ENCODE measurements at places on chromosomes 2 and 18.
A peak's percentile ranks its signal among the peaks of the same experiment; 100 is the strongest.

GRCh38 chr2:46847185-46847710, 68.4 kb downstream of the MCFD2 start:
- peak; percentile 79 for DNase-seq

GRCh38 chr18:48157956-48158355, 227.5 kb upstream of the SMAD2 start:
- DNase-seq = no peak

GRCh38 chr18:21000667-21001066, 110.9 kb downstream of the ROCK1 start:
- no peak for DNase-seq

DNA sequence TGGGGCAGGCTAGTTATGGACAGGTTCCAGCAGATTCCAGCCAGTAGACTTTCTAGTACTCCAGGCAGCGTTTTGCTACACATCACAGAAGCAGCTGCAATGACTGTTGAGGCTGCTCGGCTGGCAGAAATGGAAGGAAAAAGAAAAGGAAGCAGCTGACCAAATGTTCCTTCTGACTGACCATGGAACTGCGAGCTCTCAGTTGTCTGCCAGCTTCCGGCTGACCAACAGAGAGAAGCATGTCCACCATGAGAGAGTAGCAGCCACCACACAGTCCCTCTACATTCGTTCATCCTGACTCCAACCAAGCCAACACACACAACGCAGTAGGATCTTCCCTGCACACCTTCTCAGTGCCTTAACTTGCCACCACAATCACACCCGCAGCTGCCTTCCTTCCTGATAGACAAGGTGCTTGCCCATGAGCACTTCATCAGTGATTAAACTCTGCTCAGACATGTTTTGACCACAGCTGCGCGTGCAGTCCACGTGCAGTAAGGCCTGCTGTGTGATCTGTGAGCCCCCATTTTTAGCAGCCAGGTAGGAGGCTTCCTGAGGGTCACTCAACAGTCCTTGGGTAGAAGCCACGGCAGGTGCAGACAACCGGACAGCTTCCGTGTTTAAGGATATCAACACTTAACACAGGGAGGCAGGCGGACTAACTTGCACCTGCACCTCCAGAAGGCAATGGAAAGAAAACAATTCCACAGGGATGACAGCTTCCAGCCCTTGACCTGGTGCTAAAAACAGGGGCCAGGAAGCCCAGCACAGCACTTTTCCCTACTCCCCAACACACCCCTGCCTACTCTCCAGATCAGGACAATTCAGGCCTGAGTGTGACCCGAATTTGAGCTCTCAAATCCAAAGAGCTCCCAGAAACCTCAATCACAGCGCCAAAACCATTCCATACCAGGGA, 996 bp downstream of the TGFBRAP1 start:
- DNase-seq = peak; percentile 47

DNA sequence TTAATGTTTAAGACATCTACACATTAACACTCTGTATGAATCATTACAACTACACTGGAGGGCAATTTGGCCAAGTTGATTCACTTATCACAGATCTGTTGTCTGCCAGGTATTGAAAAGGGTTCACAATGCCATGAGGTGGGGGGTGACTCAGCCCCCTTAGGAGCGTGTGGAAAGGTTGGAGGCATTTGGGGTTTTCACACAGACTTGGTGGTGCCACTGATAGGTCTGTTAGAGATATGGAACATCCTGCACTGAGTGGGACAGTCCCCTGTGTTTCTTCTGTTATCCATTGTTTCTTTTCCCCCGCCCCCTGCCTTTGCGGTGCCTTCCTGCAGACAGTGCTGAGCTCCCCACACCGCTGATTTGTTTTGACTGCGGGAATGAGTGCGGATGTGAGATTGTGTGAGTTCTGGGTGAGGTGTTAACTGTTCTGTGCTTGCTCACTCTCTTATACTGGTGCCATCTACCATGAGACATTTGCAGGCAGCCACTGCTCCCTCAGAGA, 9.3 kb upstream of the TSN start:
- DNase-seq = no peak

DNA sequence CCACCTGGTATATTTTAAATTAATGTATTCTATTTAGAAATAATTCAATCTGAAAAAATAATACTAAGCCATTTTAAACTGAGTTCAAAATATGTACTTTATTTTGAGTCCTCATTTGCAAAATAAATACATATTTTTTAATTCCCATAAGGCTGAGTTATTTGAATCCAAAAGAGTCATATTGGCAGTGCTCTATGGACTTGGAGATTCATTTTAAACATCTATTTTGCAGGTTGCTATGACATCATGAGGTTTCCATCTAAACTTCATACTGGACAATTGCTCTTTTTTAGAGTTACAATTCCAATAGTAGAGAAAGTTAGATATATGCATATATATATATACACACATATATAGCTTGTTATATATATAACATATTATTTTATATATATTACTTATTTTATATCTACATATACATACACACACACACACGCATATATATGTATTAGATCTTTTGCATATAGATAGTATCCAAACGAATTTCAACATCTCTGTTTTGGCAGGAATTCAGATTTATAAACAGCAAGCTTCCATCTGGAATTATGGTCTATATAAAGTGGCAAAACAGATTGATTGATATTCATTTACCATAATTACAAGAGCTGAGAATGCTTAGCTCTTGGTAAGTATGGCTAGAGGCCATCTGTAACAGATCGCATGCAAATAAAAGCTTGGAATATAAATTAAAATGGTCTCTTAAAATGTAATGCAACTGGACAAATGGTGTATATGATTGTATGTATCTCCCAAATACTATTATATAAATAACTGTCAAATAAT, 34.9 kb downstream of the NOL4 start:
- no peak for DNase-seq
